GM23248 (cell line): ENCODE measurements at places on chromosomes 5 and 9. TPM values are rescaled to one million over a fixed set of nuclear protein-coding genes. Genes with fewer than 3 reads are reported as not detected.

The CNTNAP3 gene
- not detected in 2 replicates for total RNA-seq

The SLCO4C1 gene
- total RNA-seq, result not detected in 2 replicates

The OR13C9 gene
- not detected in 2 replicates for total RNA-seq

The FGF1 gene
- 9.2 and 13.8 TPM in 2 replicates for total RNA-seq

The CD14 gene
- 1.9 and 6.1 TPM in 2 replicates for total RNA-seq

The PLCXD3 gene
- 0.13 and 0.22 TPM in 2 replicates for total RNA-seq
